RPMI8226 (cell line): ENCODE measurements at places on chromosomes 13 and 19.
A peak's percentile ranks its signal among the peaks of the same experiment; 100 is the strongest.

DNA sequence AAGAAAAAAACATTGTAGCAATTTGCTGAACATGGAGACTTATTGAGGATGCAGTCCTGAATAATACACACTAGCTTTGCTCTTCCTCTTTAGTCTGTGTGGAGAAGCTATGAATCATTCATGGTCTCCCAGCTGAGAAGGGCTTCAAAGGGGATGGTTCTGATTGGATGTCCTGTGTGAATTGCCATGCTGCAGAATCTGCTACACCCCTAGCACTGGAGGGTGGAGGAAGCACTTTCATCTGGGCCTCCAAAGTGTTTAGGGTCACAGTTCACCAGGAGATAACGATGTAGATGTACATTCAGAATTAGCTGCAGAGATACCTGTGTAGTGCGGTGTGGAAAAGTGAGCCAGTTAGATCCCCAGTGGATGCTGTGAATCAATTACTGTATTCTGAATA is 321.1 kb upstream of the EDNRB start:
- no peak for DNase-seq

DNA sequence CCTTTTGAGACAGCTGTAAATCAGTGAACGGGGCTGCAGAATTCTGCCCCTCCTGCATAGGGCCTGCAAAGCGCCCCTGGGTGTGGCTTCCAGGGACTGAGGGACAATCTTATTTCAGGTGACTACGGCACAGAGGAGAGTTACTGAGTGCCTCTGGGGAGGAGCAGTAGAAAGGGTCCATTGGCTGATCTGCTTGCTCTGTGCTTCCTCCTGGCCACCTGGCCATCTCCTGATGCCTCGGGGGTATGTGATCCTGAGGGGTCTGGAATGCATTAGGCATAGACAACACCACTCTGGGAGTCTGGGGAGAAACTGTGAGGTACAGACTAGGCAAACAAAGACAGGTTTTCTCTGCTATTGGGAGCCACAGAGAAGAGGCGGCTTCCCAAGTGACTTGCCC is 2.8 kb downstream of the KCTD15 start:
- DNase-seq: no peak

DNA sequence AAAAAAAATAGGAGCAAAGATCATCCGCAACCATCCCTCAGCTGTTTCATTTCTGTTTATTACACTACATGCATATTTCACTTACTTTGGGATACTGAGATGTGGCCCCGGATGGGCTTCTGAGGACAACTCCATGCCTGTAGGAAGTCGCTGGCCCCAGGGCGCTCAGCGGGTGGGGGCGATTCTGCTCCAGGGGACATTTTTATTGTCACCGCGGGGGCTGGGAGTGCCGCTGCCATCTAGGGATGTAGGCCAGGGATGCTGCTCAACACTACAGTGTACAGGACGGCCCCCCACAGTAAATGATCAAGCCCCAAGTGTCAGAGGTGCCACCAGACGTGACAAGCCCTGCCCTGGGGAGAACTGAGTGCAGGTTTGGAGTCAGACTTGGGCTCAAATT is 6.4 kb upstream of the BST2 start:
- no peak for DNase-seq

GRCh38 chr13:100658363-100658762 is 16.2 kb downstream of the TMTC4 start:
- no peak for DNase-seq

DNA sequence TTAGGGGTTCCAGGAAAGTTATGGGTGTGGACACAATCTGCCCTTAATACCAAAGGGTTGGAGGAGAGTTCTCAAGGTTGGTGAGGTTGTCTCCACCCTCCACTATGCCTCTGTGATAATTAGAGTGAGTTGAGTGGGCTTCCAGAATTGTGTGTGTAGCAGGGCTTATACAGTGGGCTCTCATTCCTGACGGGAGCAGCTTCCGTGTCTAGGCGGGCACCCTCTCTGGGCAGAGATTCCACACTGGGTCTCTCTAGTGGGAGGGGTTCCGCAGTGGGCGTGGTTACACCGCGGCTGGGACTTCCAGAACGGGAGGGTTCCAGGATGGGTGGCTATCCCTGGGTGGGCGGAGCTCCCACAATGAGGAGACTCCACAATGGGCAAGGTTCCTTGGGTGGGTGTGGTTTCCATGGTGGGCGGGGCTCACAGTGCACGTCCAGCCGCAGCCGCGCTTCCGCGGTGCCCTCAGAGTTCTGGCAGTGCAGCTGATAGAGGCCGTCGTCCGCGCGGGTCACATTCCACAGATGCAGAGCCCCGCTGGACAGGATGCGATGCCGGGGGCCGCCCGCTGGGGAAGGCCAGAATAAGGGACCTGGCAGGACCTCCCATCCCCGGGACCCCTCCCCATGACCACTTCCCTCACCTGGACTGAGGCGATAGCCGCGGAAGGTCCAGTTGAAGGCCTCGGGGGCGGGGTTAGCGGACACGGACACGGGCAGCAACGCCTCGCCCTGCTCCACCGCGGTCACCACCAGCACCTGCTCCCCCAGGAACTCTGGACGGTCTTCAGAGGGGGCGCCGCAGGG is 8.4 kb downstream of the NPHS1 start:
- DNase-seq: no peak

DNA sequence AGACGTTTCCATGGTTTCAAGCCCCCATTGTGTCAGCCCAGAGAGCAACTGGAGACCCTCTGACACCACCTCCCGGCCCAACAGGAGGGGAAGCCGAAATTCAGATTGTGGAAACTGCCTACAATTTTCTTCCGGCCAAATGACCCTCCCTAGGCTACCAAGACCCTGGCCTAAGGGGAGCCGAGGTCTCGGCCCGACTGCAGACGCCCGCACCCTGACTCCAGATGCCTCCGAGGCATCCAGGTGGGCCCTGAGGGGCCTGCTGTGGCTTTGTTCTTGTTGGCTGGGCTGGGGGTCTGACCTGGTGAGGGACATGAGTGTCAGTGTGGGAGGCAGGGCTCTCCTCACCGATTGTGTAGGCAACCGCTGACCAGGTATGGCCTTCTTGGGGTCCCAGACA is 9.6 kb downstream of the MEX3D start:
- no peak for DNase-seq

DNA sequence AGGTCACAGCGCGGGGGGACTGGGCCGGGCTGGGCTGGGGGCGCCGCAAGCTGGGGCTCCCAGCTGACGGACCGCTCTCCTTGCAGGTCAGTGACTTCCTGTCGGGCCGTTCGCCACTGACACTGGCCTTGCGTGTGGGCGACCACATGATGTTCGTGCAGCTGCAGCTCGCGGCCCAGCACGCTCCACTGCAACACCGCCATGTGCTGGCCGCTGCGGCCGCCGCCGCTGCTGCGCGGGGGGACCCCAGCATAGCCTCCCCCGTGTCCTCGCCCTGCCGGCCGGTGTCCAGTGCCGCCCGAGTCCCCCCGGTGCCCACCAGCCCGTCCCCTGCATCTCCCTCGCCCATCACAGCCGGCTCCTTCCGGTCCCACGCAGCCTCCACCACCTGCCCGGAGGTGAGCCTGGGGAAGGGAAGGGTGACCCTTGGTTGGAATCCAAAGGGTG is 5.7 kb downstream of the MIDN start:
- no peak for DNase-seq

- DNase-seq: no peak
Measured at GRCh38 chr19:58521651-58522050, 2.0 kb upstream of the ZBTB45 start.

- peak; percentile 73 for DNase-seq
Measured at GRCh38 chr19:13849991-13850909, 26.7 kb upstream of the NANOS3 start.

DNA sequence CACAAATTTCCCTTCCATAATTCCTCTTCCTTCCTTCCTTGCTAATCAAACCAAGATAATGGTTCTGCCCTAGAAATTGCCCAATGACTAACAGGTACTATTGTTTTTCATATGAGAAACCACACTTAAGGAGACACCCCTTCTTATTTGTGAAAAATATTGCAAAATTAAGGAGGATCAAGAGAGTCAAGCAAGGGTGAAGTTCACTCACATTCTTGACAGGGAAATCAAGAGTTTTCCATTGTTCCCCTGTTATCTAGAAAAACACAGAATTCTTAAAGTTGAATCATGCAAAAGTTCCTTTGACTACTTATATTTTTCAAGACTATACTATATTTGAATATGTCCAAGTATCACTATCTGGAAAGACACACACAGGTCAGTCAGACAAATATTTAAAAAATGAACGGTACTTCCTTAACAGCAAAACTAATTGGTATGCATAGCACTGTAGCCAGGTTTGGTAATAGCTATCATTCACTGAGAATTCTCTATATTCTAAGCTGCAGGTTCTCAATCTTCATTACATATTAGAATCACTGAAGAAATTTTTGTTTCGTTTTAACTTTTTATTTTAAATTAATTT is 897.2 kb downstream of the DIAPH3 start:
- no peak for DNase-seq

- DNase-seq: no peak
Measured at GRCh38 chr13:91178099-91178498, 169.4 kb upstream of the MIR17HG start.

DNA sequence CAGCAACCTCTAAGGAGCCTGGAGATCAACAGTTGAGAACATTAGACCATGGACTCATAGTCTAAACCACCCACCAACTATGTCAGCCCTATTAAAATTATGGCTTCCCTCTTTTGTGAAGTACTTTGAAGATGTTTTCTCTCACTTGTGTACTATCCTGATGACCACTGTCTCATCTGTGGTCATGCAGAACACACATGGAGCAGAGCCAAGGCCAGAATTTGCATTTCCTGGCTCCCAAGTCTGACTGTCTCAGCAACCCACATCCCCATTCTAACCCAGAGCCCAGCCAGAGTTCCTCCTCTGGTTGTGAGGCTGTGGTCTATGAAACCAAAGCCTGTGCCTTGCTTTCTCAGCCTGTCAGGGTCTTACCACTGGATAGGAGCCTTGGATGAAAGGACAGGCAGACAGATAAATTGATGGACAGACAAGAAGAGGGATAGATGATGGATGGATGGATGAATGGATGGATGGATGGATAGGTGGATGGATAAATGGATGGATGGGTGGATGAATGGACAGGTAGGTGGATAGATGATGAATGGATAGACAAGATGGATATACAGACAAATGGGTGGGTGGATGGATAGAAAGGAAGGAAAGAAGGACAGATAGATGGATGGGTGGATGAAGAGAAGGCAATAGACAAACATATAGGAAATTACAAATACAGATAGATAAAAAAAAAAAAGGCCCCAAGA is 35.4 kb downstream of the ZNF557 start:
- peak; percentile 32 for DNase-seq

DNA sequence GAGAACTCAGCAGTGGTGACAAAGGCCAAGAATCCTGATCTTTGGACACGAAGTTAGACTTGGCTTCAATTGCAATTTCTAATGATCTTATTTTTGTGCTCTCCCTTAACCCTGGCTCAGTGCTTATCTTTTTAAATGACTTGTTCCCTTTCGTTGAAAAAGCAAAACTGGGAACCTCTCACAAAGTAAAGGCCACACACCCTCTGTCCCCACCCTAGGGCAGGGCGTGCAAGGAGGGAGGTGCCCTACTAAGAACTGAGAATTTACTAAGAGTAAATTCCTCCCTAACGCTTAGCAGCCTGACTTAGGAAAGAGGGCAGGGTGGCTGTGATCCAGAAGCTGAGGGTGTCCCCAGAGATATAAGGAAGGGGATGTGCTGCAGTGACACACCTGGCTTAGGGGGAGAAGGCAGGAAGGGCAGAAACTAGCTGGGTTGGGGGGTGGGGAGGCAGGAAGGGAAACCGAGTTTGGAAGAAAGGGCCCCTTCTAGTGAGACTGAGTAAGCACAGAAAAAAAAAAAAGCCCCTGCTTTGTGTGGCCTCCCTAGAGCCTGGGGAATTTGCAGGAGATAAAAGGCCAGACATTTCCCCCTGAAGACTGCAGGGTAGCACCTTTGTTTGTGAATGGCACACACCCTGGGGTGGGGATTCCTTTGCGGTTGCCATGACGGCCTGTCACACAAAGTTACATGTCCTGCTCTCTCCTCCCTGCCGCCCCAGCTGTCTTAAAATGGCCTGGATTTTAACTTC is 435.1 kb downstream of the EFNB2 start:
- DNase-seq: no peak

GRCh38 chr19:36483653-36484052 is 5.7 kb downstream of the ZNF566 start:
- DNase-seq: no peak
